Right cardiac atrium (tissue), 5 donors: ENCODE measurements at places on chromosomes 11 and 22. TPM values are rescaled to one million over a fixed set of nuclear protein-coding genes. Genes with fewer than 3 reads are reported as not detected.

Gene GSTT2B
- 8.5 TPM for polyA plus RNA-seq

Gene OR4C3
- not detected for polyA plus RNA-seq

DNA sequence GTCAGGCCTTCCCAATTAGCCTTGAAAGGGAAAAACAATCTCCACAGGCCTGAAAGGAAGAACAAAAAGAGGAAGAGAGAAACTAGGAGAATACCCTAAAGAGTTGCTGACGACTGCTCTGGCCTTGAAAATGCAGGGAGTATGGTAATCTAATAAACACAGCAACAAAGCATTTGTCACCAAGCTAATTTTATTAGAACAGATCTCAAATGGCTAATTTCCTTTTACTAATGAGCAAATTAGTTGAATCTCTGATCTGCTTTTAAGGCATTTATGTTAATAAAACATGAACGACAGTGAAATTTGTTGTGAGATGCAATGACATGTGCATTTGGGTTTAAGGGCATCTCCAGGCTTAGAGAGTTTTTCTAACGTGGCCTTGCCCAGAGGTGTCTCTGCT lies 212.2 kb downstream of the BUD13 start:
- DNase-seq: no peak

Gene GRIA4
- 0.05 TPM for polyA plus RNA-seq

Gene PIH1D2
- polyA plus RNA-seq: 1.8 TPM

GRCh38 chr11:102345904-102346303 lies 1.1 kb upstream of the BIRC2 start:
- no peak for DNase-seq

Gene MIAT
- polyA plus RNA-seq: 0.45 TPM

DNA sequence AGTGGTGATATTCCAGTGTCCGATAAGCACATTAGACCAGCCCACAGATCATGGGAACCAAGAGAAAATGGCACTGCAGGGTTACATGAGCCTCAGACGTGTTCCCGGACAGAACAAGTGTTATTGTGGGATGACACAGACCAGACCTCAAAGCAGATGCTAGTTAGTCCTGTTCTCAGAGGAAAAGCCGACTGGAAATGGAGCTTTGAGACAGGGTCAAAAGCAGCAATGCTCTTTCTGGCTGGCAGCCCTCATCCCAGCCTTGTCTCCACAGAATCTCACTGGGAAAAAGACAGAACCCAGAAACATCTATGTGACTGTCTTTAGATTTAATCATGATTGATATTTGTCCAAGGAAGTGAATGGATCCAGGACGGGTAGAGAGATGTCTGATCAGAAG lies 506.8 kb downstream of the INSC start:
- no peak for DNase-seq

Gene DEUP1
- polyA plus RNA-seq: not detected

GRCh38 chr11:95605271-95605940 lies 184.2 kb downstream of the FAM76B start:
- DNase-seq: no peak

Gene CCDC116
- polyA plus RNA-seq: 0.29 TPM

DNA sequence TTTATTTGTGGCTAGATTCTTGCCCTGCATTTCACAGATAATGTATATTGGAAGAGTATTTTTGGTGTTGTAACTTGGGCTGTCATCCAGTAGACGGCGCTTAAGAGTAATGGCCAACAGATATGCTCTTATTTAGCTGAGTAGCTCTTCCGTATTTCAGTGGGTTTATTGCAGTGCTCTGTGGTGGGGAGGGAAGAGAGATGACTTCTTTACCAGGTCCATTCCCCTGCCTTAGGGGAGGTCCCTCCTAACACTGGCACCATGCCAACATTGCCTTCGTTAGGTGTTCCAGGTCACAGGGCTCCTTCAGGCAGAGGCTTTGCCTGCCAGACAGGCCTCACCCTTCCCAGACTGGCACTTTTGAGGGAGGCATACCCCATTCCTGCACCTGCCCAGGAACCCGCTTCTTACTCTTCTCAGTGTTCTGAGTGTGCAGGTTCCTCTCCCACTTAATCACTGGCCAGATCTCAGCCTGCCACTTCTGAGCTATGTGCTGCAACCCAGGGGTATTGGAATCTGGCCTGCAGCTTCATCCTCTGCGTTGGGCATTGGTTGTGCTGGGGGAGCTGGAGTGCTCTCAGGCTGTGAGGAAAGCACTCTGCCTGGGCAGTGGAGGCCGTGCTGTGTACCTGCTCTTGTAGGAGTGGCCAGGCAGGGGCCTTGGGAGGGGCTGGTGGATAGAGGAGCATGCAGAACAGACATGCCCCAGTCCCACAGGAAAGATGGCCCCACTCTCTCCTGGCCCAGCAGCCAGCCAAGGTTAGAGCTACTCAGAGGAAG lies 29.4 kb upstream of the SLN start:
- DNase-seq: no peak

GRCh38 chr11:33396361-33396760 lies 139.2 kb downstream of the HIPK3 start:
- DNase-seq: no peak

GRCh38 chr22:23282516-23282915 lies 102.2 kb downstream of the BCR start:
- DNase-seq: peak; percentile 47
